ENCODE measurements at places on chromosomes 12 and 14. TPM values are rescaled to one million over a fixed set of nuclear protein-coding genes. Genes with fewer than 3 reads are reported as not detected.

INTS13 gene
- total RNA-seq: 36.2 TPM

ALDH6A1 gene
- total RNA-seq: 67.0 TPM

- DNase-seq: no peak
- H3K27me3 ChIP-seq: no peaks in the 10 kb centered on the region
- no peaks in the 10 kb centered on the region for H3K4me1 ChIP-seq
- H3K27ac ChIP-seq: no peak overlapping the region
- H3K4me3 ChIP-seq: no peak overlapping the region
Measured at GRCh38 chr14:87304404-87304803, 688.6 kb downstream of the GALC start.

- no peaks in the 10 kb centered on the region for H3K4me1 ChIP-seq
- H3K36me3 ChIP-seq: no peaks in the 10 kb centered on the region
- H3K27ac ChIP-seq: no peak overlapping the region
- no peak for DNase-seq
- H3K27me3 ChIP-seq: peaks cover 2% of the 10 kb centered on the region
Measured at GRCh38 chr14:78302841-78303240, 132.7 kb downstream of the NRXN3 start.

DNA sequence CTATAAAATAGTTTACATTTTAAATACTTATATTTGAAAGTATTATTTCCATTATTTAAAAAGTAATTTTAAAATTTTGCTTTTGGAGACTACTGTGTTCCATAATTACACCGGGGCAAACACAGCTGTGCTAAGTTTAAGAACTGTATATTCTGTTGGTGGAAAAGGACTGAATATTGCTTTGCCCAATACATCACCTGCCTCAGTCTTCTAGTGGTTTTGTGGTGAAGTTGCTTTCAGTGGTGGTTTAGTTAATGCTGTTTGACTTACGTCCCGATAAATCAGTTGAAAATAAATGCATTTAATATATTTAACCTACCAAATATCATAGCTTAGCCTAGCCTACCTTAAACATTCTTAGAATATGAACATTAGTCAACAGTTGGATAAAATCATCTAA, 23.4 kb downstream of the FBXO34 start:
- H3K36me3 ChIP-seq: no peaks in the 10 kb centered on the region
- no peak for DNase-seq
- H3K27ac ChIP-seq: no peak overlapping the region
- H3K4me3 ChIP-seq: no peak overlapping the region
